ENCODE measurements at places on chromosomes 16 and 17.

- DNase-seq = no peak
These were observed 1.5 kb upstream of the GSE1 start for GRCh38 chr16:85611444-85612190.

GRCh38 chr17:41315204-41315794 lies at the start of gene KRTAP17-1:
KRTAP17-1 (minus strand) TSS chr17:41315710; CDS start chr17:41315650, 60 bp downstream.
- DNase-seq = no peak

DNA sequence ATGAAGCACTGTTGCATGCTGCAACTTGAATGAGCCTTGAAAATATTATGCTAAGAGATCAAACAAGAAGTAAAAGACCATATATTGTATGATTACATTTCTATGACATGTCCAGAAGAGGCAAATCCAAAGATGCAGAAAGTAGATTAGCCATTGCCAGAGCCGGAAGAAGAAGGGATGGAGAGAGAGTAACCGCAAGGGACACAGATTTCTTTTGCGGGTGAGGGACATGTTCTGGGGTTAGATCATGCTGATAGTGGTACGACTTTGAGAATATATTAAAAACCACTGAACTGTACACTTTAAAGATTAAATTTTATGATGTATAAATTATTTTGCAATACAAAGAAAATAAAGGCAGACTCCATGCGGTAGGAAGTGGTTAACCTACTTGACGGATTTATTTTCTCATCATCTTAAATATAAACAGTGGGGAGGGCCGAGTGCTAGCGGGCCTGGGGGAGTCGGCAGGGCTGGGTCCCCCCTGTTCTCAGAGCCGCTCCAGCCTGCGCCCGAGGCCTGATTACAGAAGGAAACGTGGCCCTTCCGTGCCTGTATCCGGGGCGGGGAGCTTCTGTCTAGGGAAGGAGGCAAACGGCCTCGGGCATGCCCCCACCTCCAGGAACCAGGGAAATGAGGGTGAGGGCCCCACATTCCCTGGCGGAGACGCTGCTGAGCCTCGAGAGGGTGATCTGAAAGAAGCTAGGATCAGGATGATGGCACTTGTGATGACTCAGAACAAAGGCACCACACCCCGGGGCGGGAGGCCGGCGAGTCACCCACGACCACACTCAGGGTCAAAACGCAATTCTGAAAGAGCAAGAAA lies 48.0 kb downstream of the SHCBP1 start:
- peak; percentile 6 for DNase-seq

DNA sequence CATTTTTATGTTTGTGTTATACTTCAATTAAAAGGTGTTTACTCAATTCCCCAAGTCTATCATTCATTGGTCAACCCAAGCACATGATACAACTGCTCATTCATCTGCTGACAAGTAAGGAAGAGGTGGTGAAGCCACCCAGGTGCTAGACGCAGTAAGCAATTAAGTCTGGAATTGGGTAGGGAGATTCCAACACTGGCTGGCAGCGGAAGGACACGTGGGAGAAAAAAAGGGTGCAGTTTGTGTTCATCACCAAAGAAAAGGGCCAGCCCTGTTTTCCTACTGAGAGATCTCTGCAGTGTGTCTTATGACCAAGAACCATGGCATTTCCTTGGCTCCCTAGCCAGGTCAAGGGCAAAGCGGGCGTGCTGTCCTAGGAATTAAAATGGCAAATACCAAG lies 11.8 kb upstream of the ZNF23 start:
- no peak for DNase-seq

GRCh38 chr16:50878966-50879615 lies 137.2 kb downstream of the CYLD start:
- no peak for DNase-seq

GRCh38 chr16:88566158-88566557 lies 4.0 kb upstream of the ZC3H18 start:
- peak; percentile 32 for DNase-seq

- no peak for DNase-seq
These were observed 1015.7 kb upstream of the GOT2 start for GRCh38 chr16:59749662-59750336.

DNA sequence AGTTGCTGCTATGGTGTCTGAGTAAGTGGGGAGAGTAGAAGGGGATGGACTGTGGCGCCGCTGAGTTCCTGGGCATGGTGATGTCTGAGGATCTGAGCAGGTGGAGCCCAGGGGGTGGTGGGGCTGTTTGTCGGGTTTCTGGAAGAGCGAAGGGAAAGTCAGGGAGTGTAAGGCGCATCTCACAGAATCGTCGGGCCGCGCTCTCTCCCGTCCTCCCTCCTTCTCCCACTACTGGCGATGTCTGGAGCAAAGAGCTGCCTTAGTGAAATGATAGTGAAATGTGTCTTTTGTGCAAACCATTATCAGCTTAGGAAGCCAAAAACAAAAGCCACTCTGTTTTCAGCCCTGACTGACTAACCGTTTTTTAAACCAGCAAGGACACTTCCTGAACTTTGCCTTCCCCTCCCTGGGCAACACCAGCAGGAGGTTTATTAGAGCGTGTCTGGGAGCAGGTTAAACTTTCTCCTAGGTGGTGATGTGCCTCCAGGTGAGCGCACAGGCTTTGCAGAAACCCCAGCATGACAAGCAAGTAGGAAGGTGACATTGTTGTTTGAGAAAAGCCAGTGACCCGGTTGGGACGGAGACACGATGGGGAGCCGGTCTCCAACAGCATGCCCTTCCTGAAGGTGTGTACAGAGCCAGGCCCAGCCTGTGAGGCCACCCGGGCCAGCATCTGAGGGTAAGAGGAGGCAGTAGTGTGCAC lies 49.1 kb downstream of the RAB11FIP3 start:
- DNase-seq = no peak

DNA sequence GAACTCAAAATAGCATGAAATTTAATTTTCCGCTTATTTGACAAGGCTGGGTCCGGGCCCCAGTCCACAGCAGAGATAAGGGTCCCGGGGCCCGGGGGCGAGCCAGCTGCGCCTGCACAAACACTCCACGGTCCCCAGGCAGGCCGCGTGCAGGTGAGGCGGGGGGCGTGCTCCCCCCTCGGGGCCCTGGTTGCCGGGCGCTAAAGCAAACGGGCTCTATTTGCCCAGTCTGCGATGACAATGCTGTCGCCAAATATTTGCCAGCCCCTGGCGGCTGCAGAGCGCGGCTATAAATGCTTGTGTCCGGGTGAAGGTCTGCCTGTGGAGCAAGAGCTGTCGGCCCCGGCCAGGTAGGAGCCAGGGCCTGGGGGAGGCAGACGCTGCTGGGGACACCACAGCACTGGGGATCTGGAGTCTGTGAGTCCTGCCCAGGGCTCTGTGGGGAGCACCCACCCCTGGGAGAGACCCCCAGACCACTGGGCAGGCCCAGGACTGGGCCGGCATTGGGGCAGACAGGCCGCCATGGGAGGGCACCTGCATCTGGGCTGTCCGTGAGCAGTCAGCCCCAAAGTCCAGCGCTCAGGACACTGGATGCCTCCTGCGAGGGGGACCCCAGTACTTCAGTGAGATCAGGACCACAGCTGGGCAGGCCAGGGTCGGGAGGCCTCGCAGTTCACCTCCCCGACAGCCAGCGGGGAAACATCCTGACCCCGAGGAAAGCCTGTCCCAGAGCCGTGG lies at the start of gene PERCC1:
PERCC1 (plus strand) TSS at position 320 of the 738 bp plus-strand sequence. CDS start 1,516 bp downstream, outside the sequence.
- no peak for DNase-seq

GRCh38 chr17:45063198-45063597 lies 2.1 kb downstream of the NMT1 start:
- DNase-seq = no peak

DNA sequence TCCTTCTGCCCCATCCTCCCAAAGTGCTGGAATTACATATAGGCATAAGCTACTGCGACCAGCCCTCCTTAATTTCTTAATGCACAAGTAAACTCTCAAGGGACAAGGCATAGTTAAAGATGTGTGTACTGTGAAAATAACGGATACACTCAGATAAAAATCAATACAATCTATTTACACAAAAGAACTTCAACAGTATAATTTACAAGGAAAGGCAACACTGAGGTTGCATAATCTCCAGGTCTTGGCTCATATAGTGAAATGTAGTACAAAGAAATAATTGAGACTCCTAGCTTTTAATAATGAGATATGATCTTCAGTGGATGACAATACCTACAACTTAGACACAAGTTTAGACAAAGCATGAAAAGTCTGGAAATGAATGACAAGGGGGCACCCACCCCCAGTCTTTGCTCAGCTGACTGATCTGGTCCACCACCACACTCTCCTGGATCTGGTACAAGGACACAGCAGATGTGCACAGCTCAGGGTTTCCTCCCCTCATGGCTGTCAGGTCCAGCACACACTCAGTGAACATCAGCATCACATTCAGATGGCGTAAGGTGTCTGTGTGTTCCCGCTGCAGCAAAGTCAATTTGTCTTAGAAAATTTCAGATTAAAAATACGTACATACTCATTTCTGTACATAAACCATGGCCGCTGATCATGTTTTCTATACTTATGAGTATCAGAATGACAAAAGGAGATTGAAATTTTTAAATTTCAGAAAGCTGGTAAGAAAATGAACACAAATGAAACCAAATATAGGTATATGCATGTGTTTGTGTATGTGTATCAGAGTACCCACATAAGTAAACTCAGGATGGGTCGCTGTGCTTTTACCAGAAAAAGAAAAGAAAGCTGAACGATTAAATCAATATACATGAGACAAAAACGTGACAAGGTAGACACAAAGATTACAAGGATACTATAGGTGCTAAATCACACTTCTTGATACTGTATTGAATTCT lies 33.7 kb upstream of the ALDH3A1 start:
- DNase-seq = no peak

GRCh38 chr17:79413611-79414010 lies 197.2 kb downstream of the RBFOX3 start:
- no peak for DNase-seq

- no peak for DNase-seq
These were observed 186.0 kb upstream of the TNRC6C start for GRCh38 chr17:77772461-77772897.

- peak; percentile 14 for DNase-seq
These were observed 34.0 kb upstream of the NLK start for GRCh38 chr17:28008513-28008912.

- DNase-seq = no peak
These were observed 6.2 kb upstream of the CPSF4L start for GRCh38 chr17:73267648-73268537.

DNA sequence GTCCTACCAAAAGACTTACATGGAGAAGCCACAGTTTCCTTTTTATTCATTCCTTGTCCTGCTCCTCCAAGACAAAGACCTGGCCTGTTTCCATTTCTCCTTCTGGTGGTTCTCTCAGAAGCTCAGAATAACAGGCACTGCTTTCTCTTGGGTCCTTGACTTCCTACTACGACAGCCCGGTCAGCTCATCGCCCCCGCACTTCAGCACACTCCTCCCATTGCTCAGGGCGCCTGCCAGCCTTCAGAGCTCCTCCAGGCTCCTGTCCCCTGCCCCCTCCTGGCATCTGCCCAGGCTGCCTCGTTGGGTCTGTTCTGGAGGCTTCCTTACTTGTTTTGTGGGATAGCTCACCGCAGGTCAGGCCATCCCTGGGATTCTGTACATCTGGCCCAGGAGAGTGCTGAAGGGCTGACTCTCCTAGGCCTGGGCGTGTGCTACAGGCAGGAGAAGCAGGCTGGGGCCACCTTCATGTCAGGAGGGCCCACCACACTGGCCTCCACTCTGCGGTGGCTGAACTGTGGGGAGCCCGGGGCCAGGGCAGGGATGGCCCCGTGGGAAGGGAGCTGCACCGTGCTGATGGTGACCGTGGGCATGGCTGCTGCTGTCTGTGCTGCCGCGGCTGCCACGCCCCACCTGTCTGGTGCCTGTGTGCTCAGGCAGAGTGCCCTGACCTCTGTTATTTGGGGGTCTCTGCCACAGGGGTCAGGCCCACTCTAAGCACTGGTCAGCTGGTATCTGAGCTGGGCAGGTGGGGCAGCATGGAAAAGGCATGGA lies 17.7 kb downstream of the TCF25 start:
- DNase-seq = no peak

- no peak for DNase-seq
These were observed 236.0 kb upstream of the ELAC2 start for GRCh38 chr17:13253733-13254410.

GRCh38 chr17:69593716-69594115 lies 179.2 kb downstream of the MAP2K6 start:
- DNase-seq = no peak

GRCh38 chr17:60971515-60972369 lies 294.1 kb downstream of the BCAS3 start:
- DNase-seq = no peak

- no peak for DNase-seq
These were observed 11.6 kb upstream of the CBX4 start for GRCh38 chr17:79850571-79851460.

DNA sequence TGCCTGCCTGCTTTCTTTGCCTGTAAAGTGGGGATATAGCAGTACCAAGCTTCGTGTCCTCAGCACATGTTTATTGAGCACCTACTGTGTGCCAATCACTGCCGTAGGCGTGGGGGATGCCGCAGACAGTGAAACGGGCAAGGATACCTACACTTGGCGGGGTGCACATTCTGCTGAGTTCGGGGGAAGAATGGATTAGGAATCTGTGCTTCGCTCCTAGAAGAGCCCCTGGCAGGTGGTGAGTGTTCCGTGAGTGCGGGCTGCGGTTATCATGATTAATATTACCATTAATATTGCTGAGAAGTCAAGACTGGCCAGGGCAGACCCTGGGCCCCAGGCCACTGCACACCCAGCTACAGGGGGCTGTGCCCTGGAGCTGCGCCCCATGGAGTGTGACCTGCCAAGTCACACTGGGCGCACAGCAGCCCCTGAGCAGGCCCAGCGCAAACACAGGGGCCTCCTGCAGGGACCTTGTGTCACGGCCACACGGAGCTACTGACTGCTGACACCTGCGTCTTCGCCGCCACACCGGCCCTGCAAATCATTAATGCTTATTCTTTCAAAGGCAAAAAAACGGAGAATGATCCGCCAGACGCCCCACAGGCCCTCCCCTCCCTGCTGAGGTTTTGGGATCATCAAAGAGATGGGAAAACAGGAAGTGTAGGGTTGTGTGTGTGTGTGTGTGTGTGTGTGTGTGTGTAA lies 213.4 kb upstream of the GSE1 start:
- DNase-seq = no peak

GRCh38 chr17:48745381-48746275 lies 17.1 kb upstream of the HOXB13 start:
- DNase-seq = no peak

GRCh38 chr17:82036634-82037091 lies 834 bp downstream of the DCXR start:
- no peak for DNase-seq

GRCh38 chr17:78322858-78323455 lies 36.9 kb downstream of the SOCS3 start:
- DNase-seq = no peak

GRCh38 chr17:66466840-66467367 lies 164.5 kb downstream of the PRKCA start:
- DNase-seq = peak; percentile 99

- DNase-seq = no peak
These were observed 27.2 kb upstream of the WWOX start for GRCh38 chr16:78072275-78072674.
